Ovary (tissue), 10 donors: ENCODE measurements at places on chromosomes 1 and 21.

DNA sequence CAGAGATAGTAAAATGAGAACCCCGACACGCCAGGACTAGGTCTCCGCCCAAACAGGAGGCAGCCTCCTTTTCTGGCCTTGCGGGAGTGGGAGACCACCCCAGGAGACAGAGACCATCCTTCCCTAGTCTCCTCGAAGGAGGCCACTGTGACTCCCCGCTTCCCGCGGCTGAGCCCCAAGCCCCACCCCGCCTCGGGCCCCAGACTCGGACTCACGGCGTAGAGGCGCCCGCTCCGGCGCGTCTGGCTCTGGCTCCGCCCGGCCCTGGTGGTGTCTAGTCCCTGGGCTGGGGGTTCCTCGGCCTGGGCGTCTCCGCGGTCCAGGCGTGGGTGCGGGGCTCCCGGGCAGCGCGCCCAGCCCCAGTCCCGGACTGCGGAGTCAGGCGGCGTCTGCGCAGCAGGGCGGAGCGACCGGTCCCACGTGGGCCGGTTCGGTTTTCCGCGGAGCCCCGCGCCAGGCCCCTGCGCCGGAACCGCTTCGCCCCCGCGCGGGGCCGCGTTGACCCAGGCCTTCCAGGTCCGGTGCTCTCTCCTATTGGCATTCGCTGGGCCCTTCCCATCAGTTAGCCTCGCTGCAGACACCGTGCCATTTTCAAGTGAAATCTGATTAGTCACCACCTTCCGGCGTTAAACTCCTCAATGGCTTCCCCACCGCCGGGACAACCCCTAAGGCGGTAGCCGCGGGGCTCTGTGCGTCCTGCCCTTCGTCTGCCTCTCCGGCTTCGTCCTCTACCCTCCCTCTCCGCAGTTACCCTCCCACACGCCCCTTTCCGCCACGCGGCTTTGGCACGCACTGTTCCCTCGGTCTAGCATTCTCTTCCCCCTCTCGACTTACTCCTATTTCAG lies at the start of gene C1orf216:
TSS of gene C1orf216 (minus strand) at position 393 of the 845 bp plus-strand sequence. CDS start 2,563 bp downstream, outside the sequence.
- peak; percentile 68 for DNase-seq

- DNase-seq, result no peak
These were observed 990 bp upstream of the NBL1 start for GRCh38 chr1:19643121-19643520.

DNA sequence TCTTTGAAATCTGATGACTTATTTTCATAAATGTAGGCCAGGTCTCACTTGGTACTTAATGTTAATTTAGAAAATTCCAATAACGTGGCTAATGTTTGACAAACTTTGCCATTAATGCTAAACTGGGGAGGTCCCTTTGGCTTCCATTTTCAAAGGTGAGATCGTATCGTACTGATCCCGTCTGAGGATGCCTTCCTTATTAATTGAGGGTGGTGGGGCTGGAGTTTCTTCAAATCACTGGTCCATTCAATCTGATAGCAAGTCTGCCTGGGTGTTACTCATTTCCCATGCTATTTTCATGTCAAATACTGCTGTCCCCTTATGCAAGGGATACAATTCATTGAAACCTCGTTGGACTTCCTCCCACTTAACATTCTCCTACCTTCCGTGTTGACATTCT lies 327.1 kb downstream of the DISC1 start:
- no peak for DNase-seq

DNA sequence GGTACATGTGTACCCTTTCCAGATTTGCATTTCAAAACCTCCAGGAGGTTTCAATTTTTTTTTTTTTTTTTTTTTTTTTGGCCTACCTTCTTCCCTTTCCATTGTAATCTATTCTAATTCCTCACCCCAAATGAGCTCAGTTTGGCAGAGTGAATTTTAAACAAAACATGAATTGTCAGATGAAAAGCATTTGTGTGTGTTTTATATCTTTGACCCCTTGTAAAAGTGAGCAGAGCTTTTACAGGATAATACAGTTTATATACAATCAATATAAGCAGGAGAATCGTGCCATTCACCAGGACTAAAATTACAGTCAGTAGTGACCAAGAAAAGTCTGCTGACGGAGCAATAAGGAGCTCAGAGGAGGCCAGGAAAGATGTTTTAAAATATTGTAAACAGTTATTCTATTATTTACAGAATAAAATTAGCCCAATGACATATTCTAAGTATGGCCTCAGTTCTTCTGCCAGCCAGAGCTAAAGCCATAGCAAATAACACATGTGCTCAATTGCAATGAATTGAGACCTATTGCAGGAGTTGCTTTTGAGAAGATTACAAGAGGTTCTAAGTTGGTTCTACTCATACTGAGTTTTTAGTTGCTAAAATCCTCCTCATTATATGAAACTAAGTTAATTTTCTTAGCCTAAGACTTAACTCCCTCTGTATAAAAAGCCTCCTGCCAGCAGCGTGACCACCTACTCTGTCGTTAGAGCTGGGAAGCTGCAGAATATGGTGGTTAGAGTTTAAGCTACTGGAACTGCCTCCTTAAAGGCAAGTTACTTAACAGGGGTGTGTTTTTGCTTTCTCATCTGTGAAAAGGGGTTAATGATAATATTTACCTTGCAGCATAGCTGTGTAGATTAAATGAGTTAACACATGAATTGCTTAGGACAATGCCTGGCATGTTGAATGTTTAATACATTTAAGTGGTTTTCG lies 50.8 kb upstream of the ZNF326 start:
- DNase-seq, result no peak

GRCh38 chr21:42868196-42868595 lies 11.1 kb downstream of the WDR4 start:
- DNase-seq, result no peak

- no peak for DNase-seq
These were observed 4.2 kb downstream of the GCLM start for GRCh38 chr1:93905051-93905450.

- no peak for DNase-seq
These were observed 12.9 kb downstream of the KIAA1614 start for GRCh38 chr1:180925471-180926051.

- DNase-seq, result peak; percentile 98
These were observed at the start of gene FUBP1 for GRCh38 chr1:77978969-77979876. FUBP1 (minus strand) TSS chr1:77979072; CDS start chr1:77979004, 68 bp downstream.

DNA sequence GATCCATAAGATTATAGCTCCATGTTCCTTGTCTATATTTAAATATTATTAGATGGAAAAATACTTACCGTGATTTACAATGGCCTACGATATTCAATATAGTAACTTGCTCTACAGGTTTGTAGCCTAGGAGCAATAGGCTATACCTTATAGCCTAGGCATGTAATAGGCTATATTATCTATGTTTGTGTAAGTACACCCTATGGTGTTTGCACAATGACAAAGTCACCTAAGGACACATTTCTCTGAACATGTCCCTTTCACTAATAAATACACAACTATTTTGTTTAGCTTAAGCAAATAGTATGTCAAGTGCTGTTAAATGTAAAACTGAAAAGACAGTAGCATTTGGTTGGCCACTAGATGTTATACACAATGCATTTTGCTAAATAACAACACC lies 248.9 kb upstream of the ADGRL4 start:
- no peak for DNase-seq

- DNase-seq, result peak; percentile 16
These were observed 77.4 kb downstream of the DESI2 start for GRCh38 chr1:244730153-244730933.

DNA sequence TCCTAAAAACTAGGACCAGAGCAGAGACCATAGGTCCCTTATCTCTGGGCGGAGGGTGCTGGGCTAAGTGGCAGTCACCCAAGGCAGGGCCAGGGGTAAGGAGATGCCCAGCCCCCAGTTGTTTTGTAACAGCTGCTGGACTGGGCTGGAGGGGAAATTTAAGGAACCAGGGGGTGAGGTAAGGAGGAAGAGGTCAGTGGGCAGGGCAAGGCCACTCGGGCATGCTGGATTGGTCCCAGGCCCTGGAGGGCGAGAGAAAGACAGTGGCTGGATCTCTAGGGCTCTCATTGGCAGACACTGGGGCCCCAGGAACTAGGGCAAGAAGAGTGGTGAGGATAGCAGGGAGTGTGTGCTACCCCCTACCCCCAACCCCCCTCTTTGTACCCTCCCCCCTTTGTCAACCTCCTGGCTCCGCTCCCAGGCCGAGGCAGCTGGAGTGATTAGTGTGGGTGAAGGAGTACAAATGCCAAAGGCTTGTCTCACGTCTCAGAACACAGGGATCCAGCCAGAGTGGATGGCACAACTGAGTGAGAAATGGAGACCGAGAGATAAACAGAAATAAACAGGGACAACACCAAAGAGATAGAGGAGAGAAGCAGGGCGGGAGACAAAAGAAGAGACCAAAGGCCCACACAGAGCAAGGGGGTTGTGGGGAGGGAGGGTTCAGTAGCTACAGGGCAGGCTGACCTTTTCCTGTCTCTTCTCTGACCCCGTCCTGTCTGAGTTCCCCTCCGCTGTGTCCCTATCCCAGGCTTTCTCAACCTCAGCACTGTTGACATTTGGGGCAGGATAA lies 20.5 kb upstream of the THRAP3 start:
- peak; percentile 60 for DNase-seq

DNA sequence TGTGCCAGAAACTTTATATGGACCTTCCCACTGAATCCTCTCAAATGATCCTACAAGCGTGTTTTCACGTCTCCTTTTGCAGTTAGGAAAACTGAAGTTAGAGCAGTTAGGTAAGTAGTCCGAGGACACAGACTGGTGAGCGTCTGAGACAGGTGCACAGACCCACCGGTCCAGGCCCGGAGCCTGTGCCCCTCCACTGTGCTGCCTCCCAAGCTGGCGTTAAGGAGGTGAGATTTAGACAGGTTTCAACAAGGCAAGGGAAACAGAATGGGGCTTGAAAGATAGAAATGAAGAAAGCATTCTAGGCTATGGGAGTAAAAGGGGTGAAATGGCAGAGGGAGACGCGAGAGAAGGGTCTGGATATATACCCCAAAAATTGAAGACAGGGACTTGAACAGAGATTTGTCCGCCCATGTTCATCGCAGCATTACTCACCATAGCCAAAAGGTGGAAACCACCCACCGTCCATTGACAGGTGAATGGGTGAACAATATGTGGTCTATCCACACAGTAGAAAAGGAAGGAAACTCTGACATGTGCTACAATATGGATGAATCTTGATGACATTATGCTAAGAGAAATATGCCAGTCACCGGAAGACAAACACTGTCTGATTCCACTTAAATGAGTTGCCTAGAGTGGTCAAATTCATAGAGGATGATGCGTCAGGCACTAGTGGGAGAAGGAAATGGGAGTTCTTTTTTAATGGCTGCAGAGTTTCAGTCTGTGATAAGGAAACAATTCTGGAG lies 15.7 kb upstream of the PKP1 start:
- DNase-seq, result no peak

GRCh38 chr1:203554071-203554470 lies 60.1 kb downstream of the OPTC start:
- DNase-seq, result no peak

GRCh38 chr1:84700070-84700469 lies 9.8 kb upstream of the SSX2IP start:
- no peak for DNase-seq

GRCh38 chr21:41676198-41676597 lies 90.7 kb downstream of the RIPK4 start:
- no peak for DNase-seq

DNA sequence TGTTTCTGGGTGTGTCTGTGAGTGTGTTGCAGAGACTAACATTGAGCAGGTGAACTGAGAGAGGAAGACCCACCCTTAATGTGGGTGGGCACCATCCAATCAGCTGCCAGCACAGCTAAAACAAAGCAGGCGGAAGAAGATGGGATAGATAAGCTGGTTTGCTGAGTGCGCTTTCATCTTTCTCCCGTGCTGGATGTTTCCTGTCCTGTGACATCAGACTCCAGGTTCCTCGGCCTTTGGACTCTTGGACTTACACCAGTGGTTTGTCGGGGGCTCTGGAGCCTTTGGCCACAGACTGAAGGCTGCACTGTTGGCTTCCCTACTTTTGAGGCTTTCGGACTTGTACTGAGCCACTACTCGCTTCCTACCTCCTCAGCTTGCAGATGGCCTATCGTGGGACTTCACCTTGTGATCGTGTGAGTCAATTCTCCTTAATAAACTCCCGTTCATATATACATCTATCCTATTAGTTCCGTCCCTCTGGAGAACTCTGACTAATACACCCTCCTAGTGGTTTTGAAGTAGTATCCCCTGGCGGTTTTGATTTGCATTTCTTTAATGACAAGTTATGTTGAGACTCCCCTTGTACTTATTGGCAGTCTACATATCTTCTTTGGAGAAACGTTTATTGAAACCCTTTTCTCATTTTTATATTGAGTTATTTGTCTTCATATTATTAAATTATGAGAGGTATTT lies 546.6 kb upstream of the TMPRSS15 start:
- DNase-seq, result no peak

DNA sequence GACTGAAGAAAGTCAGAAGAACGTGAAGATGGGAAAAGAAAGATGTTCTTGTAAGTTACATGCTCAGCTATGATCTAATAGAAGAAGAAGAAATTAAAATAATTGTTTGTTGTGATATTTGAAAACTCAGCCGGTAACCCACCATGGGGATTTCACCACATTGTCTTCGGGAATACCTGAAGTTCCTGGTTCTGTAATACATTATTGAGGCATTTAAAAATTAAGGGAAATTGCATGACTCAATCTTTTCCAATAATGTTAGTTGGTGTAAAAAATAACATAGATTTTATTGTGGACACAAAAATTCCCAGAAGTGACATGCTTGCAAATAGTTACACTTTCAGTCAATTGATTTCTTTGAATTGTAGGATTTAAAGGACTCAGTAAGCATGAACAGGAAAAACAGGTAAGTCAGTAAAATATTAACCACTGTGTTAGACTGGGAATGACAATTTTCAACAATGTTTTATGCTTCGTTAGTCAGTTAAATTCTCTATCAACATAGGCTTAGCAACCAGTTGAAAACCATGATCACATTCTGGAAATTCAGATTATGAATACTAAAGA lies 745.1 kb downstream of the LTN1 start:
- no peak for DNase-seq

GRCh38 chr1:56417646-56418045 lies 161.7 kb downstream of the PLPP3 start:
- DNase-seq, result no peak

DNA sequence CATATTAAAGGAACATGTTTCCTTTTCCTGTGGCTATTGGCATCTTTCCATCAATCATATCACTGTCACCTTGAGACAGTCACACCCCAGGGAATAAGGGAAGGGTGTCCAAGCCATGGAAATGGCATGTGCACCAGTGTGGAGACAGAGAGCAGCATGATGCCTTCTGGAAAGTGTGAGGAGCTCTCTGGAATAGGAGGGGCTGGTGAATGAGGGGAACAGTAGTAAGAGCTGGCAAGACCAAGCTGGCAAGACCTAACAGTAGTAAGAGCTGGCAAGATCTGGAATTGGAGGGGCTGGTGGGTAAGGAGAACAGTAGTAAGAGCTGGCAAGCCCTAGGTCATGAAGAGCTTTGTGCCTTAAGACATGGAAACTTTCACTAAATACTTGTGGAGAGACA lies 186.7 kb downstream of the C1orf94 start:
- DNase-seq, result no peak

GRCh38 chr21:31929548-31929947 lies 56.7 kb downstream of the HUNK start:
- DNase-seq, result no peak

DNA sequence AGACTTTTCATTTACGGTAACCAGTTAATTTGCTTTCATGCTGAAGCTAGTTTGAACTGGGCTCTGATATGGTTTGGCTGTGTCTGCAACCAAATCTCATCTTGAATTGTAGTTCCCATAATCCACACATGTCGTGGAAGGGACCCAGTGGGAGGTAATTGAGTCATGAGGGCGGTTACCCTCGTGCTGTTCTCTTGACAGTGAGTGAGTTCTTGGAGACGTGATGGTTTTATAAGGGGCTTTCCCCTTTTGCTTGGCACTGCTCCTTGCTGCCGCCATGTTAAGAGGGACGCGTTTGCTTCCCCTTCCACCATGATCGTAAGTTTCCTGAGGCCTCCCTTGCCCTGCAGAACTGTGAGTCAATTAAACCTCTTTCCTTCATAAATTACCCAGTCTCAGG lies 10.3 kb upstream of the FHAD1 start:
- DNase-seq, result no peak
